ENCODE measurements at places on chromosomes 1 and 21.

- no peak for DNase-seq
Measured at GRCh38 chr1:231591466-231591865, 35.1 kb upstream of the DISC1 start.

- peak; percentile 37 for DNase-seq
Measured at GRCh38 chr1:155379180-155379579, 58.5 kb downstream of the RUSC1 start.

DNA sequence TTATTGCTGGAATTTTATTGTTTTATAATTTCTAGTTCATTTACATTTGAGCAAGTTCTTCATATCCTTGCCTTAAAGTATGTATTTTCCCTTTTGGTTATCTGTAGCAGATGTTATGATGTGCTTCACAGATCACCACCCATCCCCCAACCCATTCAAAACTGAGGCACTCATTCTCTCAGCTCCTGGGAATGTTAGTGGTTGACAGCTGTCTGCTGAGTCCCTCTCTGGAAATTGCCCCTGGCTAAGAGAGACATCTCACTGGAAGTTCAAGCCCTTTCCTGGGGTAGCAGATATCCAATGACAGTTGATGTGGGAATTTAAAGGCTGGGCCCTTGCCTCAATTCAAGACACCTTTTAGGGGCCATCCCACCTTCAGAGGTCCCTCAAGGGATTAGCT is 4.3 kb upstream of the DPYD start:
- DNase-seq, result peak; percentile 58

DNA sequence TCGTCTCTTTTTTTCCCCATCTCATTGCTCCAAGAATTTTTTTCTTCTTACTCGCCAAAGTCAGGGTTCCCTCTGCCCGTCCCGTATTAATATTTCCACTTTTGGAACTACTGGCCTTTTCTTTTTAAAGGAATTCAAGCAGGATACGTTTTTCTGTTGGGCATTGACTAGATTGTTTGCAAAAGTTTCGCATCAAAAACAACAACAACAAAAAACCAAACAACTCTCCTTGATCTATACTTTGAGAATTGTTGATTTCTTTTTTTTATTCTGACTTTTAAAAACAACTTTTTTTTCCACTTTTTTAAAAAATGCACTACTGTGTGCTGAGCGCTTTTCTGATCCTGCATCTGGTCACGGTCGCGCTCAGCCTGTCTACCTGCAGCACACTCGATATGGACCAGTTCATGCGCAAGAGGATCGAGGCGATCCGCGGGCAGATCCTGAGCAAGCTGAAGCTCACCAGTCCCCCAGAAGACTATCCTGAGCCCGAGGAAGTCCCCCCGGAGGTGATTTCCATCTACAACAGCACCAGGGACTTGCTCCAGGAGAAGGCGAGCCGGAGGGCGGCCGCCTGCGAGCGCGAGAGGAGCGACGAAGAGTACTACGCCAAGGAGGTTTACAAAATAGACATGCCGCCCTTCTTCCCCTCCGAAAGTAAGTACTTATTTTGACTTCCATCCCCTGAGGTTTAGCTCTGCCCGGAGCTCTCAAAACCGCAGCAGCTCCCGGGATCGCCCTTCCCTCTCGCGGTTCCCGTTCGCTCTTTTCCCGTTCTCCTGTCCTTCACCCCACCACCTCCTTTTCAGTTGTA is 1.5 kb downstream of the TGFB2 start:
- no peak for DNase-seq

- DNase-seq, result no peak
Measured at GRCh38 chr1:78918157-78918556, 88.4 kb downstream of the ADGRL4 start.

- peak; percentile 53 for DNase-seq
Measured at GRCh38 chr1:234887016-234887900, 241.4 kb downstream of the TOMM20 start.

GRCh38 chr1:32818804-32819541 is 1.5 kb downstream of the S100PBP start:
- DNase-seq, result no peak

GRCh38 chr1:184417916-184418315 is 31.1 kb downstream of the C1orf21 start:
- peak; percentile 55 for DNase-seq

DNA sequence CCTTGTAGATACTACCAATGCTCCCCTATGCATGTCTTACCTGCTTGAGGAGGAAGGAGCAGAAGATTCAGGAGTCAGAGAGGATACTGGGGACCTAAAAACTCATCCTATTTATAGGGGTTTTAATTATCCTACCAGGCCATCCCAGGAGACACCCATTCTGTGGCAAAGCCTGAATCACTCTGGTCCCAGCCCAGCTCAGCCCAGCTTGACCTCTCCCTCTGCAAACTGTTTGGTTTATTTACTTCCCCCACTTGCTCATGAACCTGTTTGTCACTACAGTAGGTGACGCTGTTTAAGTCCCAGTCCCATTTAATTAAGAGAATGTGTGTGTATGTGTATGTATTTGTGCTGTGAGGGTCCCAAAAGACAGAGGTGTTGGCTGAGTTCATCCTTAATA is at the start of gene RPTN:
TSS of gene RPTN (minus strand) at position 85 of the 400 bp plus-strand sequence. CDS start 1,339 bp downstream, outside the sequence.
- DNase-seq, result no peak

GRCh38 chr1:58065520-58065919 is 481.0 kb downstream of the OMA1 start:
- no peak for DNase-seq

GRCh38 chr1:192118881-192119405 is 39.3 kb upstream of the RGS18 start:
- DNase-seq, result no peak

DNA sequence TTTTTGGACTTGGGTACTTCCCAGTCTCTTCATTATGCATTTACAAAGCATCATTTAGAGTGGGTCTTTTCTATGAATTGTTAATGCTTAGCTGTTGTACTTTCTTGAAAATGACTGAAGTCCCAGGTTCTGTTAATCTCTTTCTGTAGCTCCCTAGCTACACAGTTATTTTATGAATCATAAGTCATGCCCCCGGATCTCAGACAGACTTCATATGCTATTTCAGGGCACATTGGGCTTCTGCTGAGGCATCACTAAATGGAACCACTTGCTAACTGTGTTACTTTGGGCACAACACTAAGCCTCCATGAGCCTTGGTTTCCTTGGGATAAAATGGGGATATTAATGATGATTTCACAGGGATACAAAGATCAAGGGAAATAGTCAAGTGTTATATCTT is 55.5 kb upstream of the RBM15 start:
- no peak for DNase-seq

DNA sequence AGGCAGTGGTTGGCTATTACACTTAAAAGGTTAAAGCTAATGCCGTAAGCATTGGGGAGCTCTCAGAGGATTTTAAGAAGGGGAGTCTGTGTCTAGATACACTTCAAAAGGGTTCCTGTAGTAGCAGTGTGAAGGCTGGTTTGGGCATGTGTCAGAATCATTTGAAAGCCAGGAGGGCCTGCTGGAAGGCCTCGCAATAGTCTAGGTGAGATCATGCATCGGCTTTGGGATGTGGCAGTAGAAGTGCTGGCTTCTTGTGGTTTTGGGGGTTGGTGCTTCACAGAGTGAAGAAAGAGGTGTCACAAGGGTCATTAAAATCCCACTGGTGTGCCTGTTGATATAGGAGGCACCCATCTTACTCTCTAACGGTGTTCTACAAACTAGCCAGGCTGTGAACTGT is 85.7 kb downstream of the ST6GALNAC3 start:
- DNase-seq, result no peak

- DNase-seq, result no peak
Measured at GRCh38 chr1:53430779-53431178, 28.4 kb upstream of the DMRTB1 start.

GRCh38 chr1:205246351-205247119 is 18.8 kb downstream of the TMCC2 start:
- peak; percentile 35 for DNase-seq

DNA sequence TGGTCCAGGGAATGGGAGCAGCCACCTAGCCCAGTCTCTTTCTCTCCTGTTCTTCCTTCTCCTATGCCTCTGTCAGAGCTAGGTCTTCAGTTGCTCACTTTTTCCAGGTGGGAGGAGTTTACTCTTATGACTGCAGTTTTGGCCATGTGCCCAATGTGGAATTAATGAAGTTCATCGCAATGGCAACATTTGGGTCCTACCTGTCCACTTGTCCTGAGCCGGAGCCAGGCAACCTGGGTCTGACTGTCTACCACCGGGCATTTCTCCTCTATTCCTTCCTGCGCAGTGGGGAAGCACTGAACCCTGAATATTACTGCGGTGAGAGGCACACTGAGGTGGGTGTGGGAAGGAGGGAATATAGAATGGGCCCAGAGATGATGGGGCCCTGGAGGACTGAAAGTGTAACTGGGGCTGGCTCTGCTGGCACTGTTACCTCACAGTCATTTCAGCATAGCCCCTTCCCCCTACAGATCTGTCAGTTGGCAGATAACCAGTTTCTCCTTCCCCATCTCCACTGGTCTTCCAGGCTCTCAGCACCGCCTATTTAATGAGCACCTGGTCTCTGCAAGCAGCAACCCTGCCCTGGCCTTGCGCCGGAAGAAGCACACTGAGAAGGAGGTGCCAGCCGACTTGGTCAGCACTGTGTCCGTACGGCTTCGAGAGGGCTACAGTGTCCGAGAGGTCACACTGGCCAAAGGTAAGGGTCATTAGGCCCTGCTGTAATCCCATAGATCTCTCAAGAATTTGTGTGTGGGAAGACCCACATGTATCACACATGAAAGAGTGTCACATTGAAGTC is 30.1 kb downstream of the SZT2 start:
- no peak for DNase-seq

GRCh38 chr1:229769006-229769405 is 143.0 kb downstream of the URB2 start:
- DNase-seq, result no peak

- DNase-seq, result no peak
Measured at GRCh38 chr1:217585577-217585976, 45.3 kb downstream of the GPATCH2 start.

GRCh38 chr1:77504986-77505385 is 177.5 kb downstream of the ZZZ3 start:
- no peak for DNase-seq

GRCh38 chr21:14557413-14557812 is 11.3 kb upstream of the SAMSN1 start:
- no peak for DNase-seq

- no peak for DNase-seq
Measured at GRCh38 chr1:162892906-162893611, 32.1 kb upstream of the CCDC190 start.

DNA sequence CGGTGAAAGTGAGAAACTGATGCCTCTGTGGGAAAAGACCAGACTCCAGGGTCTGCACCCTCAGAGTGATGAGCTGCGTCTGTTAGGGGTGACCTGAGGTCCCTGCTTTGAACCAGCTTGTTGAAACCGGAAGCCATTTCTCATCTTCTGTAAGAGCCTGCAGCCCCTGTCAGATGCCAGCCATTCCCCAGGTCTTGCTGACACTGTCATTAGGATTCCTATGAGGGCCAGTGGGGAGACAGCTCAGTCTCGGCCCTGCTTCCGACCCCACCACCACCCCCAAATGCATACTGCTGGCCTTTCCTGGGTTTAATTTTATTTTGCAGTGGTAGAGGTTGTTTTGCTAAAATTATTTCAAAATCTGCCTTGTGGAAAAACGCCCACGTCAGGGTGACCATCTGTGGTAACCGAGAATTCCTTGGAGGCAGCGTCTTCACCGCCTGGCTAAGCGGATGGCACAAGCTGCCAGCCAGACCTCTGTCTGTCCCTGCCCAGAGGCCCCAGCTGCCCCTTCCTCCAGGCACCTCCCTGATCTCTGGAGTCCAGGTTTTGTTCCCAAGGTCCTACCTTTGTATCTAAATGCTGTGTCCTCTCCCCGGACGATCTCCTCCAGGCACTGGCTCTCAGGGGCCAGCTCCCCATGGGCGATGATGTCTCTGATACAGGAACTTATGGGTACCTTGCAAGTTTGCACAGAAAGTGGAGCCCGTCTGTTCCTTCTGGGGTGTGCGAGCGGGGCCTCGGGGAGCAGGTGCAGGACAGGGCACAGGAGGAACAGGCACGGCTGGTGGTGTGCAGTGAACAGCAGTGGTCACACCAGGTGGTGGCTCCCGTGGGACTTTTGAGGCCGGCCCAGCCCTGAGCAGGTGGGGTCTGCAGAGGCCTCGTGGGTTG is 49.9 kb downstream of the PRKCZ start:
- DNase-seq, result no peak

DNA sequence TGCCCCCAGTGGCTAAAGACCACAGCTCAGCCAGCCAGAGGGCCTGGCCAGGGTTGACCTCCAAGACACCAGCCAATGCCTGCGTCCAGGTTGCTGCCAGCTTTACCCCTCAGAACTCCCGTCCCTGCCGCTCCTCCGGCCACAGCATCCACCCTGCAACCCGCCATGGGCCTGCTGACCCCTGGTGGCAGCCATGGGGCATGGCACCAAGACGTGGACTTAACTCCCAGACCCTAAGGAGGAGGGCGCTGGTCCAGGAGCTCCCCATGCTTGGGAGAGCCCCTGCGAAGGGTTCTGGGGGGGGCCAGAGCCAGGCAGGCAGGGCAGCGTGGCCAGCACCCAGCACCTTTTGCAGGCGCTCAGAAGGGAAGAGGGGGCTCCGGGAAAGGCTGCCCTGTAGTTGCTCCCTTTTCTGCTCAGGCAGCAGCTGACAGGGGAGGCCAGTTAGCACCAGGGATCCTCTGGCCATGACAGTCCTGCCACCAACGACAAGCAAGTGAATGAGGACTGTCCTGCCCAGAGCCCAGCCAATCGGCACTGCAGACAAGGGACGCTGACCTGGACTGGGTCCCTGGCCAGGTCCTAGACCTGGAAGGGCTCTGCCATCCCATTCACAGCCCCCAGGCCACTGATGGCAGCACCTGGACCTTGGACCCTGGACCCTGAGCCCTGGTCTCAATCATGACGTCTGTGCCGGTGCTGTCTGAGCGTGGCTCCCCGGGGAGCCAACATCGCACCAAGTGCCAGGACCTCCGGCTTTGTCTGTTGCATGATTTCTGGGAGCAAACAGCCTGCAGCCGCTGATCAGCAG is 246.2 kb downstream of the NPHP4 start:
- peak; percentile 25 for DNase-seq

GRCh38 chr21:38915546-38915945 is 109.8 kb downstream of the ETS2 start:
- no peak for DNase-seq

- DNase-seq, result no peak
Measured at GRCh38 chr1:62259551-62259950, 59.7 kb downstream of the KANK4 start.

- DNase-seq, result no peak
Measured at GRCh38 chr1:86650065-86650464, 54.3 kb upstream of the SH3GLB1 start.

DNA sequence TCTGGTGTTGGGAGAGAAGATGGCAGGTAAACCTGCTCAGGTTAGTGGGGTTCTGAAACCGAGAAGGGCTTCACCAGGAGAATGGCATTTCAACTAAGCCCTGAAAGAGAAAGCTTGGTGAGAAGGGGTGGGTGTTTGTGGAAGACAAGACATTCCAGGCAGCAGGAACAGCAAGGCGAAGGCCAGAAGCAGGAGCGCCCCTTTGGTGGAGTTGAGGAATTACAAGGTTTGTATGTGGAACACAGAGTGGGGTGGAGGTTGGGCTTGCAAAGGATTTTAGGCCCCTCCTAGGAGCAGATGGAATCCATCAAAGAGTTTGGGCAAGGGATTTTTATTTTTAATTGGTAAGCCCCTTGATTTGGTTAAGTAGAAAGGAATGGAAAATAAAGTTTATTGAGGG is 24.8 kb upstream of the ELOA start:
- DNase-seq, result peak; percentile 48
